ENCODE measurements at places on chromosomes 5 and 9.

DNA sequence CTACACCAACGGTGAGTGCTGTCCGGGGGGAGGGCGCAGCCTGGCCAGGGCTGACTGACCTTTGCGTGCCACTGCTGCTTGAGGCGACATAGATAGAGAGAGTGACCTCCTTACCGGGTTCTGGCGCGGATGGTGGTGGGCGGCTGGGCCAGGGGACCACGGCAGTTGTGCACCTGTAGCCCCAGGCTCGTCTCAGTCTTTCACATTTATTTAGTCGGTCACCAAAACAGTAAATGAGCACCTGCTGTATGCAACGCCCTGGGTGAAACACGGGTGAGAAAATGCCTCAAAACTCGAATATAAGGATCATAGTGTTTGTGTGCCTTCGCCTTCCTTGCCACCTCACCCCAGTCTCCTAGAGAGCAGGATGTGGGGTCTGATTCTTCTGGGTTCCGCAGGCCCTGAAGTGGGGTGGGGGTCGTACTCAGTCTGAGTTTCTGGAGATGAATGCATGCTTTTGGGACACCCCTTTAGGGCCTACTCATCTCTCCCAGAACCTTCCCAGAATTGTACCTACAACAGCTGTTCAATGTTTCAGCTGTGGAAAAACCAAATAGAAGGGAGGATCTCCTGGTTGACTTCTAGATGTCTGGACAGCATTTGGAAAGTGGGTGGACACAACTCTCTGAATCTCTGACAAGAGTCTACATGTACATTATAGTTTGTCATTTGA, 714 bp downstream of the SEC24A start:
- DNase-seq = no peak

- no peak for DNase-seq
These were observed 1.6 kb downstream of the DCAF12 start for GRCh38 chr9:34124926-34125325.

DNA sequence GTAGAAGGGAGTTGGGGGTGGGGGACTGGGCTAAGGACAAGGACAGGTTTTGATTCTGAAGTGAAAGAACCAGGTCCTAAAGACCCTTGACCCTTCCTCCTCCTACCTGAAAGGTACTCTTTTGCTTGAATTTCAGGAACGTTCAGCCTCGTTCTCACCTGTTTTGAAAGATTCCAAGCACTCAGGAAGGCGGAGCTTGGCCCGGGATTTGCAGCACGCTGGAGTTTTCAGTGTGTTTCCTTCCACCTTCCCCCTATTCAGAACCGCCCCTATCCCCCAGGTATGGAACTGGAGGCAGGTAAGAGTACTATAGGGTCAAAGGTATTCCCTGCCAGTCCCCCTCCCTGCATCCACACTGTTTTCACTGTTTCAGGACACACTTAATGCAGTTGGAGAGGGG, 7.1 kb downstream of the EGR1 start:
- no peak for DNase-seq

- no peak for DNase-seq
These were observed 2.8 kb upstream of the AMBP start for GRCh38 chr9:114080773-114081440.

DNA sequence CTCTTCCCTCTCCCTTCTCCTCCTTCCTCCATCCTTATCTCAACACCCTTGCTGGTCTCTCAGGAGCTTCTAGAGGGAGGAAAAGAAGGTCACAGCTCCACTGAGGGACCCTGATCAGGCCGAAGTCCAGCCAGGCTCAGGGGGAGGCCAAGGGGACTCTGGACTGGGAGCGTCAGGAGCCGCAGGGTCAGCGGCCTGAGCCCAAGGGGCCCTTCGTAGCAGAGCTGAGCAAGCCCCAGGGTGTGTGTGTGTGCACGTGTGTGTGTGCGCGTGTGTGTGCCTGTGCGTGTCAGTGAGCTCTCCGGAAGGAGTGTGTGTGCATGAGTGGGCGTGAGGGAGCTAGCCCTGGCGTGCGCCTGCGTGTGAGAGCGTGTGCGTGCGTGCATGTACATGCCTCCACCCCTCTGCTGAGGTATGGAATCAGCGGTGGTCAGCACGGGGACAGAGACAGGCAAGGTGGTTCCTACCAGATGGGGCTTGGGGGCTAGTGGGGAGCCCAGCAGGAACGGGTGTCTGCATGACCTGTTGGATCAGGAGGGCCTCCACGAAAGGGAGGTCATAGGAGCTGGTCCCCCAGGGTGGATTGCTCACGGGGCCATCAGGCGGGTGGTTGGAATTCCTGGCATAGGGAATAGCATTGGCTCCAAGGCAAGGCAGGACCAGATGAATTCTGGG, 10.0 kb upstream of the AGPAT2 start:
- no peak for DNase-seq

GRCh38 chr5:143062379-143062778, 292.2 kb downstream of the ARHGAP26 start:
- no peak for DNase-seq

DNA sequence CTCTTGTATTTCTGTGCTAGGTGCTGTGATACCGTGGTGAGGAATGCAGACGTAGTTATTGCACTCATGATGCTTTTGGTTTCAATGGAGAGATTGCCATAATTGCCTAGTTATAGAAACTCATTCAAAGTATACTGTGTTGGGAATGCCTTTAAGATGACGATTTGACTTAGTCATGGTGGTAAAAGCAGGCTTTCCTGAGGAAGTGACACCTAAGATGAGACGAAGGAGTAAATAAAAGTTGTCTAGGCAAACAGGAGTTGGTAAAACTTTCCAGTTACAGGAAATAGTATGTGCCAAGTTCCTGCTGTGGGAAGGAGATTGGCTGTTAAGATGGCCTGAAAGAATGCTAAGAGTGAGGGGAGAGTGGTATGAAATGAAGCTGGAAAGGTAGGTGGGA, 48.1 kb downstream of the FOCAD start:
- no peak for DNase-seq

- DNase-seq = no peak
These were observed 146.2 kb downstream of the GOLPH3 start for GRCh38 chr5:32027717-32028458.

DNA sequence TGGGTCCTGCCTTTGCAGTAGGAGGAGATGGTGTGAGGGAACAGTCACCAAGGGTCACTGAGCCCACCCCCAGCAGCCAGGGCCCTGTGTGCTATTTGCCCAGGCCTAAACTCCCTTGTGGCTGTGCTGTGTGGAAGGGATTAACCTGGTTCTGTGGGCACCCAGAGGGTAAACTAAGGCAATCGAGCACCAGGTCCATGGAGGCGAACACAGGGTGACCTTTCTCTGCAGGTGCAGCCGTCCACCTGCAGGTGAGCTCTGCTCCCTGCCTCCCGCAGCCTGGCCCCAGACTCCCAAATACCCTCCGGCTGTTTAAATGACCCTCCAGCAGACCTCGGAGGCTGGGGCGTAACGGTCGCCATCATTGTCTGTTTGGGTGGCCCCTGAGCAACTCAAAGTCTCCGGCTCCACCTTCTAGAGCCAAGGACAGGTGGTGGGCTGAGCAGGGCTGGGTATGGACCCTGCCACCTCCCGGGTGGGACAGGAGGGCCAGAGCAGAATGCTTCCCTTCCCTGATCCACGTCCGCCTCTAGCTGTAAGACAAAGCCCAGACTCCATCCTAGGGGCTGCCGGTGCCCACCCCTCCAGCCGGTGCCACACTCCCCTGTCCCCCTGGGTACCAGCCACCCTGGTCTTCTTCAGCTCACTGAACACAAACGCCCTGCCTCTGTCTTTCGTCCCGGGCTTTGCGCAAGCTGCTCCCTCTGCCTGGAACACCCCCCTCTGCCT, 34.1 kb upstream of the FIBCD1 start:
- no peak for DNase-seq

GRCh38 chr9:16519001-16519400, 351.5 kb downstream of the BNC2 start:
- DNase-seq = no peak

- no peak for DNase-seq
These were observed 77.9 kb upstream of the MVB12B start for GRCh38 chr9:126248680-126249079.

- DNase-seq = no peak
These were observed 48.3 kb downstream of the ERCC6L2 start for GRCh38 chr9:95923794-95924193.

DNA sequence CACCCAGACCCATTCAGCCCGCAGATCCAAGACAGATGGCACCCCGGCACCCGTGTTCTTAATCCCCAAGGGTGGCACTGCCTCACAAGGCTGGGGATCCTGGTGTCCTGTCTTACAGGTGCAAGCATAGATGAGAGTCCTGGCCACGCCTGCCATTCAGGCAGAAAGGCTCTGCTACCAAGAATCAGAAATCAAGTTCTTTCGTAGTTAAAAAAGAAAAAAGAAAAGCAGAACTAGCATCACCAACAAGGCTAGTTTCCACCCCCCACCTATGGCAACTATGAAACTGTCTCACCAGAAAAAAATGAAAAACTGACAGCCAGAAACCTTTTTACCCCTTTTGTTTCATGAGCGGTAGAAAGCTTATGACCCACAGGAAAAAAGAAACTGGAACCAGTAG, 170.4 kb downstream of the SYK start:
- DNase-seq = no peak

All from activated CD8-positive, alpha-beta memory T cell treated with anti-CD3 and anti-CD28 coated beads, Interleukin-2, amount 50 U/mL, for 48 hours (primary cell).